ENCODE measurements at places on chromosomes 1 and 21.

DNA sequence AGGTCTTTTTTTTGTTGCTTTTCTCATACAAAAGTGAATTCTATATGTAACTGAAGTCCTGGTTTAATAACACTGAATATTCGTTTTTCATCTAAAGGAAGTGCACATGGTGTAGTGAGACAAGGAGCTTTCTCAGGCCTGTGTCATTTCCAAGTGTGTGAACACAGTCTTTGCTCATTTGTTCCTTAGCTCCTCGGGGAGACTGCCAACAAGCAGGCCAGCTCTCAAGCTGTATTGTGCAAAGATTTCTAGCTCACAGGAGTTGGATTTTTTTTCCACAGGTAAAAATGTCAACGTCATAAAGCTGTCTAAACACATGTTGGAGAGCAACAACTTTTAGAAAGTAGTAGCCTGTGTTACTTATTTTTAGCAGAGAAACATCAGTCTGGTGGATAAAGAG lies 87.8 kb upstream of the S1PR1 start:
- DNase-seq: no peak

GRCh38 chr1:51217101-51217500 lies 19.0 kb upstream of the RNF11 start:
- DNase-seq: no peak

DNA sequence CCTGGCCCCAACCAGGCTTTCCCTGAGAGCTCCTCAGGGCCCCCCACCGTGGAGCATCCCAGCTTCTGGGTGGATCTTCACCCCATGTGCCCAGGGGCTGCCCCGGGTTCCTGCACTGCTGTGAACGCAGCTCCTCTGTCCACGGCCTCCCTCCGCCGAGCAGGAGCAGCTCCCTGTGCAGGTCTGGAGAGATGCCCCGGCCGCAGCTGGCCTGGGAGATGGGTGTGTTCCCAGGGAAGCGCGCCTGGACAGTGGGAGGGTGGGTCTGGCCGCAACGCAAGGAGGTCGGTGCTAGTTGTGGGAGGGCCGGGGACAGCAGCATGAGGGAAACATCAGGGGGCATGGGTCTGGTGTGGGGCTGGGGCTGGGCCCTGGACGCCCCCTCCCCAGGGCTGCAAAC lies 71.3 kb downstream of the MORN1 start:
- no peak for DNase-seq

DNA sequence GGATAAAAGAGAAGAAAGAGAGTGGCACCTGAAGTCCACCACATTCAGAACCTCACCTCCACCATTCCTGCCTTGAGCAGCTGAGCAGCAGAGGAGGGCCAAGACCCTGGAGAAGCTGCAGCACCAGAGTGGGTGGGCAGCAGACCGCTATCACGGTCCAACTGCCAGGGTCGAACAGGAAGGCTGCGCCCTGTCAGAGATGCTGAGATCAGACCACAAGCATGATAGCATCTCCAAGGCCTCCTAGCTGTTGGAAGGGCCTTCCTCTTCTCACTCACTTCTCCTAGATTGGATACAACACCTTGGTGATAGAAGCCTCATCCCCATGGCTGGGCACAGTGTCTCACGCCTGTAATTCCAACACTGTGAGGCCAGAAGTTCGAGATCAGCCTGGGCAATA lies 12.1 kb upstream of the SLC45A3 start:
- no peak for DNase-seq

- no peak for DNase-seq
These were observed 208.2 kb upstream of the TMEM51 start for GRCh38 chr1:14945132-14946010.

GRCh38 chr1:213891989-213892902 lies 95.5 kb upstream of the PROX1 start:
- no peak for DNase-seq

DNA sequence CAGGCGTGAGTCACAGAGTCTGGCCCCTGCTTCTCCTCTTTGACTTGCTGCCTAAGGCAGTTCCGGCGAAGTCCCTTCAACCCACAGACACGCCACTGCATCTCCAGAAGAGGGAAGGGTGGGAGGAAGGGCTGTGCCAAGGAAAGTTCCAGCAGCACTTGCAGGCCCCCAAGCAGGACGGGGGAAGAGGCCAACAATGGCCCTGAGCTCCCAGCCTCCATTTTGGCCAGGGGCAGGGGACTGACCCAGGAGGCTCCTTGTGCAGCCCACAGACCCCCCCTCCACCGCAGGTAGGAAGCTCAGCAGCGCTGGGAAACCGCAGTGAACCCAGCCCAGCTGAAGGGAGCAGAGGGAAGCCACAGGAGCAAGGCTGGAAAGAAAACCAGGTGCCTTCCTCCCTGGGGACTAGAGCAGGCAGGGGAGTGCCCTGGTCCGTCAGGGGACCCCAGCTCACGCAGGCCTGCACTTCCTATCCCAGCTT lies 35.4 kb downstream of the ACOT7 start:
- DNase-seq: no peak

- DNase-seq: no peak
These were observed 3.4 kb downstream of the LACTBL1 start for GRCh38 chr1:22969304-22969709.

GRCh38 chr1:75062111-75062510 lies 72.1 kb upstream of the LHX8 start:
- DNase-seq: no peak

GRCh38 chr21:46661211-46661625 lies 25.7 kb downstream of the PRMT2 start:
- peak; percentile 84 for DNase-seq

DNA sequence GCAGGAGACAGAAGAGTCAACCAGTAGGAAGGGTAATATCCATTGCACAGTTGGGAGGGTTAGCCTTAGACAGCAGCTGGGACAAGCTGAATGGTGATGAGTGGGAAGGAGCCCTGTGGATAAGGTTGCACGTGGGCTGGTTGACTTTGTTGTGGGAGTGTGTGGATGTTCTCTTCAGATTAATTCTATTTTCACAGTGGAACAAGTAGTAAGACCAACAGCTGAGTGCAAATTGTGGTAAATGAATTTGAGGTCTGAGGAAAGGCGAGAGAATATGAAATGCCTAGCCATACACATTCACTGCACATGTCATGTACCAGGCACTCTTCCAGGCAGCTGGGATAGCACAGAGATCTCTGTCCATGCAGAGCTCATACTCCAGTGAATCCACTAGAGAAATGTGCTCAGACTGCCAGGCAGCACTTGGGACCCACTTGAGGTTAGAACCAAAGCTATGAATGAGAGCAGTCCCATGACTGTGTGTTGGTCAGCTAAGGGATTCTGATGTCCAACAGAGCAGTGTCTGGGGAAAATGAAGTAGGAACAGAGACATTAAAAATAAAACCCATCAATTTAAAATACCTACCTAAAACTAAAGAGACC lies 25.2 kb upstream of the VTCN1 start:
- DNase-seq: no peak

DNA sequence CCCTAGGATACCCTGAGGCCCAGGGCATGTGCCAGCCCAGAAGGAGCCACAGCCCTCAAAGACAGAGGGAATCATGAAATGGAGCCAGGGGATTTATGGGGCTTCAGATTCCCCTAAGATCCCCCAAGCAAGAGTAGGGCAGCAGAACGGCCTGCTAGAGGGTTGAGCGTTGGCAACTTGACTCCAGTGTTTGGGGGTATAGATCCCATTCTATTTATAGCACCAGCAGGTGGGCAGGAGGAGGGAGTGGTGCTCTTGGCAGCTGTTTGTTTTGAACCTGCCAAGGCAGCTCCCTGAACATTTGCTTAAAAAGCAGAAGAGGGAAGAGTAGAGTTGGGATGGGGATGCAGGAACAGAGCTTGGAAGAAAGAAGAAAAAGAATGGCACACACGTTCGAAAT lies 33.7 kb downstream of the GLUL start:
- DNase-seq: no peak

GRCh38 chr1:221711063-221711577 lies 30.8 kb downstream of the DUSP10 start:
- no peak for DNase-seq

- no peak for DNase-seq
These were observed 57.2 kb downstream of the ADARB1 start for GRCh38 chr21:45131537-45131999.

GRCh38 chr1:97640677-97641076 lies 280.2 kb downstream of the DPYD start:
- DNase-seq: no peak

- DNase-seq: peak; percentile 63
These were observed 3.9 kb upstream of the NUAK2 start for GRCh38 chr1:205325334-205325884.

- no peak for DNase-seq
These were observed 173.5 kb upstream of the LMO4 start for GRCh38 chr1:87155170-87155569.

- no peak for DNase-seq
These were observed 43.3 kb upstream of the TSNAX start for GRCh38 chr1:231485029-231485784.

GRCh38 chr1:59967141-59967697 lies 40.6 kb upstream of the CYP2J2 start:
- no peak for DNase-seq

GRCh38 chr21:42272109-42272962 lies 42.9 kb downstream of the TFF3 start:
- DNase-seq: no peak

GRCh38 chr1:99726818-99727217 lies 39.6 kb downstream of the FRRS1 start:
- no peak for DNase-seq

DNA sequence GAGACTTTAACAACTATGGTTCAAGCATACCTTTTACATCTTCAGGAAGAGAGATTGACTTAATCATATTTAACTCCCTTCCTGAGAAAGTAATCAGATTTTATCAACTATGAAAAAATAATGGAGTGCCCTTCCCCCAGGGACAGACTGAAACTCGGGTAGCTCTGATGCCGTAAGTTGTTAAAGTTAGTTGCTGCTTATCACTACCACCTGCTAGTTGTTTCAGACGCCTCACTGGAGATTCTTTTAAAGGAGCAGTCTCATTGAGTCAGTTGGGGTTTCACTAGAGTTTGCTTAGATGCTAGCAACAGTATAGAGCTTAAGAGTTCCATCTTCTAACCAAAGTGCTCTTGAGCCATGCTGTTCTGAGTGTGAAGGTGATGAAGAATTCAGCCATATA lies 17.0 kb upstream of the TRAF5 start:
- no peak for DNase-seq

GRCh38 chr1:41296506-41296905 lies 54.4 kb upstream of the SCMH1 start:
- no peak for DNase-seq

- DNase-seq: no peak
These were observed 42.6 kb upstream of the KLF17 start for GRCh38 chr1:44076066-44076465.

DNA sequence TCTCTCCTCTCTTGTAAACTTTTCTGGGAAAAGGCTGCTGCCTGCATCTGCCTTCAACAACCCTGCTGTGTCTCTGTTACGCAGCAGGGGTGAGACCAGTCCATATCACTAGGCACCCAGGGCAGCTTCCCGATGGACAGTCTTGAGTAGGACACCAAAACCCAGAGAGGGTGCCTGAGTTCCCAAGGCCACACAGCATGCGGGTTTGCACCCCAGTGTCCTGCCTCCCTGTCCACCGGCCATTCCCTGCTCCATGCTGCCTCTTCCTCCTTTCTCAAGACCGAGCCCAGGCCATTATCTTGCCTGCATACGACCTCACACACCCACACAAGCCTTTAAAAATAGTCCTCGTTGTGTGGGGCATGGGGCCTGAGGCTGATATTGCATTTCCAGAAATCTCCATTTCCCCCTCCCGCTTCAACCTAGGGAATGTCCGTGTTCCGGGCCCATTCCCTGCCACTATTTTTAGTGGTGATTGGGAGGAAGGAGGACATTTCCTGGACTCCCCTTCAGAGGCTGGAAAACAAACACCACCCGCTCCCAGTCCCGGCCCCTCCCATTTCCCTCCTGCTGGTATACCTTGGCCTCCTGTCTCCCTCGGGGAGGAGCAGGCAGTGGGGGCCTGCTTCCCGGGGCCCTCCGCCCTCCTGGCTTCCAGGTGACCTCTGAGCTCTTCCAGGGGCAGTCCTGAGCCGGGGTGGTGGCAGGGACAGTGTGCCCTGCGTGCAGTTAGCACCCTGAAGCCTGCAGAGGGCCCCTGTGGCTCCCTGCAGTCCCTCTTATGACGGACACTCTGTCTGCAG lies 132.4 kb upstream of the TMEM51 start:
- DNase-seq: no peak

DNA sequence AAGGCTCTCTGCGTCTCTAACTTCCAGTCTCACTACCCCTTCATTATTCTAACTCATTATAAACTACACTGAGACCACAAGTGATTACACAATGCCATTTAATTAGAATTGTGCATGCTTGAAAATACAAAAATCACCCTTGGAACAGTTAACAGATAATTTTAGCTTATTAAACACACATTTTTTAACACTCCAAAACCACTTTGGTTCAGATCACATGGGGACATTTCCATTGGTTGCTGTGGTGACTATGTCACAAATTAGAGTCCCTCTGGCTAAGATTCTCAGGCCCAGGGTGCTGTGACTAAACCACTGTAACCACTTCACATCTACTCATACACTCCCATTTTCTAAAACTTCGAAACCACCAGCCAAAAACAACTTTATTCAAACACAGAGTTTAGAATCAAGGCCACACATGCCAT lies 43.0 kb downstream of the JAK1 start:
- DNase-seq: no peak

GRCh38 chr1:106912131-106912530 lies 144.3 kb upstream of the PRMT6 start:
- no peak for DNase-seq

- no peak for DNase-seq
These were observed 45.6 kb upstream of the JAK1 start for GRCh38 chr1:65011983-65012382.

DNA sequence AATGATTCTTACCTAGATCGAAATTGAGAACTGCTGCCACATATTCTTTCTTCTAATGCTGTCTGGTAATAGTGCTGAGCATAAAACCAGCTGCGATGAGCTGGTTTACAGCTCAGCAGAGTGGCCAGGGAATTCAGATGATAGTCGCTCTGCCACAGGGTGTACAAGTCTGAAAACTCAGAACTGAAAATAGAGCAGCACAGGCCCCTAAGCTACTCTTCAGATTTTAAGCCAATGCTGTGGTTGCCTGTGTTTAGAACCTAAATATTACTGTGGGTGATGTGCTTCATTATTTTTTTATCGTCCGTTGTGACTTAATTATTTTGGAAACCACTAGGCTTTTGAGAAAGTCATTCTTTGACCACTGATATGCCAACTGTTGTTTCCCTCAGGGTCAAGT lies 152.0 kb downstream of the ADGRL4 start:
- DNase-seq: no peak

- no peak for DNase-seq
These were observed 157.0 kb downstream of the RERE start for GRCh38 chr1:8660411-8660828.

DNA sequence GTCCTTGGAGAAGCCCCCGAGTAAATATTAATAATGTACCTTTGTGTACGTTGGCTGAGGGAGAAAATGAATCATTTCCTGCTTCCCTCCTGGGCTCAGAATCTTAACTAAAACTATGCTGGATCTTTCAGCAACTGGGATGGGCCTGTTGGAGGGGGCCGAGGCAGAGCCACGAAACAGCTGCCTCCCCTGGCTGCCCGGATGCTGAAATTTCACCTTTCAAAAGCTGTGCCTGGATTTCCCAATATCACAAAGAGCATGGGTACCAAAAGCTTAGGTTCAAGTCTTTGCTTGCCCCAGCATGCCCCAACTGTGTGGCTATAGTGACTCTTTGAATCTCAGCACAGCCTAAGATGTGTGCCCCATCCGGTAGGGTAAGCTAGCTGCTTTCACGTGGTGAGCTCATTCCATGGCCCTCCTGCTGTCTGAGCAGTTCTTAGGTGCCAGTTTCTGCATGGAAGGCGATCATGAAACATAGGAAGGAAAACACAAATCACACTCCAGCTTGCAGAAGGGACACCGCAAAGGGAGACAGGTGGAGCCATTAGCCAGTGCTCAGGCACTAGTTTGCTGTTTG lies 473.5 kb downstream of the PTPRU start:
- no peak for DNase-seq

GRCh38 chr1:6144175-6144574 lies 35.9 kb downstream of the CHD5 start:
- no peak for DNase-seq
